Coronary artery (tissue), 2 donors: ENCODE measurements at places on chromosomes 2 and 18.

DNA sequence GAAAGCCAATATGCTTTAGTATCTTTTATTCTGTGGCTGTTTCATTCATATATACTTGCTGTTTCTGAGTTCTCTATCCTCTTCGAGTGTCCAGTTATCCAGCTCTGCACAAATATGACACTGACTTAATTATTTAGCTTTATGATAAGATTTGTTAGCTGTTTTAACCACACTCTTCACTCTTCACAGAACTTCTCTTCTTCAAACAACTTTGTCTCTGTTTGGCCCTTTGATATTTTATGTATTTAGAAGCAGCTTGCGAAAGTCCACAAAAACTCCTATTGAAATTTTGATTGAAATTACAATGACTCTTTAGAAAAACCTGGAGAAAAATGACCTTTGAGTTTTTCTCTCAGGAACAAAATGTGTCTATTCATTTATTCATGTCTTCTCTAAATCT, 407.0 kb downstream of the CPS1 start:
- DNase-seq, result no peak

- no peak for DNase-seq
These were observed 20.4 kb upstream of the ATOH8 start for GRCh38 chr2:85733121-85733960.

GRCh38 chr2:212532585-212532984, 6.0 kb downstream of the ERBB4 start:
- no peak for DNase-seq

DNA sequence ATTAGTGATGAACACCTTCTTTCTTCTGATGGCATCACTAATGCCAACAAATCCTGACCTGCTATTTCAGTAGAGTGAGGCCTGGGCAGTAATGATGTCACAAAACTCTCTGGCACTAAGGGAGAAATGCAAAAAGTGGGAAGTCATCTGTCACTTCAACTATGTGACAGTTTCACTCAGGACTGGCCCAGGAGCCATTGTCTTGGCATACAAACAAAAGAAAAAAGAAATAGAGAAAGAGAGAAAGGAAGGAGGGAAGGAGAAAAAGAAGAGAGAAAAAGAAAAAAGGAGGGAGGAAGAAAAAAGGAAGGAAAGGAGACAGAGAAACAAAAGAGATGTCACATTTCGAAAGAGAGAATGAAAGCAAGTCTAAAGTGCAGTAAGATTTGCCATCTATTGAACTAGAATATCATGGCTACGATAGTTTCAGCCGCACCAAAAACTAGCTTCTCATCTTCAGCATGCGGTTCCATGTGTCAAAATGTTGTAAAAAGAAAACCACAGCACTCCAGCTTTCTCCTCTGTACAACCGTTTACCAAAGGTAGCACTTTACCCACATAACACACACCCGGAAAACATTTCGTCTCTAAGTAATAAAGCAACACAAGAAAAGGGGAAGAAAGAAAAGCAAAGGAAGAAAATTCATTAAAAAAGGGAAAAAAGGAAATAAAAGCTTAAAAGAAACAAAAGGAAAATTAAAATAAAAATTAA, 50.1 kb downstream of the CD226 start:
- DNase-seq, result no peak

DNA sequence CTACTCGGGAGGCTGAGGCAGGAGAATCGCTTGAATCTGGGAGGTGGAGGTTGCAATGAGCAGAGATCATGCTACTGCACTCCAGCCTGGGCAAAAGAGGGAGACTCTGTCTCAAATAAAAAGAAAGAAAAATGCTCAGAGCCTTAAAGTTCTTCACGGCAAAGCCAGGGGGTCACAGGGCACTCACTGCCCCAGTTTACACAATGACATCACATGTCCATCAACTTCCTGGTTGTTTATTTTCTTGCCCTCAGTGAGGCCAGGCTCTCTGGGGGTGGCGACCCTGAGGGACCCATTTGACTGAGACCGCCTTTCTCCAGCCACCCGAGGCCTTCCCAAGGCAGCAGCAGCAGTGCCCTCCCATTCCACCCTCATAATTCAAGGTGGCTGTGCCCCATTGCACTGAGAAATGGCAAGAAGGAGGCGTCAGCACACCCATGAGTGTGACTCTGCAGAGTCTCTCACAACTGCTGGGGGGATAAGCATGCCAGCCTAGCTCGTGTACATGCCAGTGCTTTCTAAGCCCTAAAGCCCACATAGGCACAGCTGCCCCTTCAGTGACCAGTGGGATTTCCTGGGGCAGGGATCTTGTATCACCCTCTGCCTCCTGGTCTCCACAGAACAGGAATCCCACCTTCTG, 50.0 kb downstream of the SFXN5 start:
- DNase-seq, result peak; percentile 47

DNA sequence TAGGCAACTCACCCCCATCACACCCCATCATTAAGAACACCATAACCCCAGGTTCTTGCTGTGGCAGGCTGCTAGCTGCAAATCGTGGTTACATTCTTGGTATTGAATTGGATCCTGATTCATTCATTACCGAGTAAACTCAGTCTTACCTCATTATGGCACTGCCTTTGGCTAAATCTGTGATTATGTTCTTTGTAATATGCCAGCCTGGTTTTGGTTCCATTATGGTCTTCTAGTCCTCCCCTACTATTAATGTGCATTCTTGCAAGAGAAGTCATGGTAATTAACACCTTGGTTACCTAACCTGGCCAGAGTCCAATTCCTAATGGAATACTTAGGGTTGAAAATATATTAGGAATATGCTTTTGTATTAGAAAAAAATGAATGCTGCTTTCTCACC, 258.9 kb upstream of the APCDD1 start:
- DNase-seq, result no peak

DNA sequence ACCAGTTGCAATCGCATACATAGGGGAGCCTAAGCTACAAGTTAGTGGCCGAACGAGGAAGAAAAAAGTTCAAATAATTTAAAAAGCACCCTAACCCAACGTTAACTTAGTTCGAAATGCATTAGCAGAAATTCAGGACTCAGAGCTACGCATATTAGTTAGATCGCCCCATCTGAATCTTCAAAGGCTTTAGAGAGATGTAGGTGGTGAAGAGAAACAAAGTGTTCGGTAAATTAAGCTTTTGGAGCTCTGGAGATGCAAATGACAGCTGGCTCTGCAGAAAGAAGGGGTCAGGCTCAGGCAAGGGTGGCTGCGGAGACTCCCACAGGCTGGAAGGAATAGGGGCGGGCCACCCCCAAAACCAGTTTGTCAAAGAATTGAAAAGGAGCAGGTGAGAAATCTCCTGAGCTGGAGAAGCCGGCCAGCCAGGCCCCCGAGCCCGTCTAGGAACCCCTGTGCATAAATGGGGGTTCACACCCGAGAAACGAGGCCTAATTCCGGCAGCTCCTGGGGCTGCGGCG, 621 bp downstream of the TXNL1 start:
- no peak for DNase-seq

DNA sequence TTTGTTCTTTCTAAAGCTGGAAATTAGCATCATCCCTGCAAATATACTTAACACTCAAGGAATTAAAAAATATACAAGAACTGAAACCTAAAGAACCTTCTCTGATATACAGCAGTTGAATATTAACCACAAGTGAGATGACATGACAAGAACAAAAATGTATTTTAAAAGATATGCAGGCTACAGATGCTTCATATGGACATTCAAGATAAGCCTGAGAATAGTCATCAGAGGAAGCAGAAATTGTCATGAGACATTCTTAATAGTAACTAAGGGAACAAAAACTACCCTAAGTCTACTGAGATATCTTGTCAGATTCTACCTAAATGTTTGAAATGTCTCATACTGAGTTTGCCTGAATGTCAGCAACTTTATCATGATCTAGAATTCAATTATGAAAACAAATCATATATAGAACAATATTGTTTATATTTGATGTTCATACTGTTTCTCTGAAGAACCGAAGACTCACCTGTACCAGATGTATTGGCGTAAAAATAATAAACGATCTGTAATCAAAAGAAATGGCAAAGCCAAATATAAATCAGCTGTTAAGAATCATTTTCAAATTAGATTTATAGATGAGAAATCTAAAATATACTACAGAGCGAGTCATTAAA, 4.7 kb downstream of the NBAS start:
- no peak for DNase-seq

- DNase-seq, result no peak
These were observed 15.1 kb upstream of the RIOK3 start for GRCh38 chr18:23438046-23438377.

- no peak for DNase-seq
These were observed 34.7 kb upstream of the MAP2 start for GRCh38 chr2:209389171-209389618.

DNA sequence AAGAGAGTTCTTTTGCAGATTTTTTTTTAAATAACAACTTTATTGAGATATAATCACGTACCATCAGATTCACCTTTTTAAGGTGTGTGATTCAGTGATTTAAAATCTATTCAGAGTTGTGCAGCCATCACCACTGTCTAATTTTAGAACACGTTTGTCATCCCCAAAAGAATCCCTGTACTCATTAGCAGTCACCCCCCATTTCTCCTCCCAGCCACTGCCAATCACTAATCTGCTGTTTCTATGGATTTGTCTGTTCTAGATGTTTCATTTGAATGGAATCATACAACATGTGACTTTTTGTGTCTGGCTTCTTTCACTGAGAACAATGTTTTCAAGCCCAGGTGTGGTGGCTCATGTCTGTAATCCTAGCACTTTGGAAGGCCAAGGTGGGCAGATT, 55.4 kb upstream of the RAPH1 start:
- no peak for DNase-seq

DNA sequence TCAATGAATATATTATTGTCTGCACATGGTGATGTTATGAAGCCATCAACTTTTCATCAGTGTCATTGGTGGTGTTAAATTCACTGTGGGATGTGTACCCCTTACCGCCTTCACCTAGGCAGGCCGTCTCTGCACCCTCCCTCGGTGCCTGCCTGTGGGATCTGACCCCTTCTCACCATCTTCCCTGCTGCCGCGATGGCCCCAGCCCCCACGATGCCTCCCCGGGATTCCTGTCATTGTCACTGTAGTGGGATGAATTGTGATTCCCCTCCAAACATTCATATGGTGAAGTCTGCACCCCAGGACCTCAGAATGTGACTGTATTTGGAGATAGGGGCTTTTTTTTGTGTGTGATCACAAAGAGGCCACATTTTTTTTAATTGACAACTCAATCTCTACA, 198.3 kb upstream of the HS6ST1 start:
- no peak for DNase-seq

GRCh38 chr2:953975-954686, 3.5 kb downstream of the SNTG2 start:
- no peak for DNase-seq

- DNase-seq, result no peak
These were observed 25.9 kb downstream of the ALS2 start for GRCh38 chr2:201754717-201755415.

DNA sequence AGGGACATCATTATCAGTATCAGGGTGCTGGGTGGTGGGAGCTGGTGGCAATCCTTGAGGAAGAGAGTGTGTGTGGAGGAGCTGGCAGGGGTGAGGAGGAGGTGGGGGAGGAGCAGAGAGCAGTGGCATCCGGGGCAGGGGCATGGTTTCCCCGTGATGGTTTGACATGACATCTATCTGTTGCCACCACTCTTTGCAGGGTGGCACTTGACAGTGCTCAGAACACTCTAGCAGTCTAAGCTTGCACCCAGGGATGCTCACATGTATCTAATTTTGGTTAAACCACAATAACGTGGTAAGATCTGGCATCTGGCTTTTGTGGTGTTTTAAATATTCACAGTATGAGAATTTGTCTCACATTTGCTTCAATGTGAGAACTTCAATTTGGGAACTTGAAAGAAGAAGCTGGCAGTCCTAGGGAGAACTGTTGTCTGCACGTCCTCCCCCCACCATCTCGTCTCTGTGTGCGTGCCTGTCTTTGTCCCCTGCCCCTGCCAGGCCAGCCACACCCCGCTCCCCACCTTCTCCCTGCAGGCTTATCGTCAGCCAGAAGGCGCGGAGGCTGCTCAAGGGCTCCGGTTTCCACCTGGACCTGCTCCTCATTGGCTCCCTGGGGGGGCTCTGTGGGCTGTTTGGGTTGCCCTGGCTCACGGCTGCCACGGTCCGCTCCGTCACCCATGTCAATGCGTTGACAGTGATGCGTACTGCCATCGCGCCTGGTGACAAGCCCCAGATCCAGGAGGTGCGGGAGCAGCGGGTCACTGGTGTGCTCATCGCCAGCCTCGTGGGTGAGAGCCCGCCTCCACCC, 11.7 kb downstream of the SLC4A3 start:
- DNase-seq, result no peak

- DNase-seq, result no peak
These were observed 135.8 kb downstream of the LDLRAD4 start for GRCh38 chr18:13354402-13354801.

DNA sequence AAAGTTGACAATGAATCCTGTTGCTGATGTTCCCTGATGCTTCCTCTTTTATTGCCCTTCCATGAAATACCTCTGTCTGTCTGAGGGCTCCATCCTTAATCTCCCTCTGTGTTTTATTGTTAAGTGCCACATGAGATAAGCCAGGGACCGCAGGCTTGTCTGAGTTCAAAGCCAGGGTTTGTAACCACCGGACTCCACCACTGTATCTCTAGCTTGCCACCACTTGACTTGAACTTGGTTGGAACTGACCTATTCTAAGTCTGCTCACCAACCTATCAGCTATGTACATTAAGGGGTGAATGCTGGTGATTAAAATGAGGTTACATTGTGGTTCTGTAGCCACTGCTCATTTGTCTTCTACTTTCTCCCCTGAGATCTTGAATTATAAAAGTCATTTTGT, 328.5 kb upstream of the ZEB2 start:
- DNase-seq, result no peak

DNA sequence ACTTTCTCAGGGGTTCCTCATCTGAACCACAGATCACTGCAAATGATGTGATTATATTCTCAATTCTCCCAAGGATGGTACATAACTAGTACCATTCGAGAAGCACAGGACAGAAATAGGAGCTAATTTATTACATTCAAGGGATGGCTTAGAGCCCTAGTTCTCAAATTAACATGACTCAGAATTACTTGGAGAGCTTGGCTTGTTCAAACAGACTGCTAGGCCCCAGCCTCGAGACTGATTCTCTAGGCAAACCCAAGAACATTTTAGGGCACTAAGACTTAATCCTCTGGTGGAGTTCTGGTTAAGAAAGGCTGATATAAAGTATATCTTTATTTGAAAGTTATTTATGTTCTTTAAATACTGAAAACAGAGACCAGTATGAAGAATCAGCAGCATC, 35.8 kb downstream of the HIBCH start:
- DNase-seq, result no peak

- DNase-seq, result no peak
These were observed 59.5 kb downstream of the TMEM131 start for GRCh38 chr2:97936199-97936598.

- DNase-seq, result no peak
These were observed 136.5 kb downstream of the RNF144A start for GRCh38 chr2:7053650-7054265.

GRCh38 chr2:67234440-67234839, 162.7 kb upstream of the ETAA1 start:
- DNase-seq, result no peak
